ENCODE measurements at places on chromosomes 5 and 9.

DNA sequence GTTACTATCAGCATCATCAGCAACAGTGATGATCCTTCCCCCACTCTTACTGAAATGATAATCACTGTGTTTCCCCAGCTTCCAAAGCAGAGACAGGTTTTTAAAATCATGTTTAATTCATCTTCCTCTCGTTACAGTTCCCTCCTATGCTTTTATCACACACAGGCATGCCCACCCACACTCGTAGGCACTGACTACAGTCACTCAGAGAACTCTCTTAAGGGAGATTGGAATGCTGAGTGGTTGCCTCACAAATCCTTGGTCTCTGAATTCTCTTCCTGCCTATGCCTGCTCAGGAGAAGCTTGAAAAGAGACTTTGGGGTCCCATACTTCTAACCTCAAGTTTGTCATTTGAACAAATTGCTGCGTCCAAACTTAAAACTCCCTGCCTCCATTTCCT is 179.2 kb downstream of the FRMD3 start:
- no peak for DNase-seq

- peak; percentile 91 for DNase-seq
These were observed 557.0 kb downstream of the TLE1 start for GRCh38 chr9:81132318-81132717.

DNA sequence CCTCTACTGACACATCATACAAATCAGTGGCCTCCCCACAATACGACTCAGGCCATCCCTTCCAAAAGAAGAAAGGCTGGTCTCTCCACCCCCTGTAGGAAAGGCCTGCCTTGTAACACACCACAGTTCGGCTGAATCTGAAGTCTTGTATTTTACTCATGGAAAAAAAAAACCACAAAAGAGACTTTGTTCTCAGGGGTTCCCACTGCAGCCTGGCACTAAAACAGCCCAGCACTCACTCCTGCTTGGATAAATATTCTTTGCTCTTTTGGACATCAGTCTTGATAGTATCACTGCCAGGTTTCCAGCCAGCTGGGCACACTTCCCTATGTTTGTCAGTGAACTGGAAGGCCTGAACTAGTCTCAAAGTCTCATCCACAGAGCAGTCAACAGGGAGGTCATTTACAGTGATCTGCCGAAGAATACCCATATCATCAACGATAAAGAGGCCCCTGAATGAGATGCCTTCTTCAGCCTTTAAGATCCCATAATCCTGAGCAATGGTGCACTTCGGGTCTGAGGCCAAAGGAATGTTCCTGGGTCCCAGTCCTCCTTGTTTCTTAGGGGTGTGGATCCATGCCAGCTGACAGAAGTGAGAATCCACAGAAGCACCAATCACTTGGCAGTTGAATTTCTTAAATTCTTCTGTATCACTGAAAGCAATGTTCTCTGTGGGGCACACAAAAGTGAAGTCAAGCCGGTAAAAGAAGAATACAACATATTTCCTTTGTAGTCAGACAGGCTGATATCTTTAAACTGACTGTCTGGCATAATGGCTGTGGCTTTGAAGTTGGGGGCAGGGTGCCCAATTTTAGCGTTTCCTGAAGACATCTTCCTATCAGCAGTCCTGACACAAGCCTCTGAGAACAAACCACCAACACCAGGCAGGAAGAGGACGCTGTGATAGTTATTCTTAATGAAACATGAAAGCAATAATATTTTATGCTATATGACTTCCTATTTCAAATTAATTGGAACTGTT is 198.1 kb downstream of the LURAP1L start:
- peak; percentile 26 for DNase-seq

DNA sequence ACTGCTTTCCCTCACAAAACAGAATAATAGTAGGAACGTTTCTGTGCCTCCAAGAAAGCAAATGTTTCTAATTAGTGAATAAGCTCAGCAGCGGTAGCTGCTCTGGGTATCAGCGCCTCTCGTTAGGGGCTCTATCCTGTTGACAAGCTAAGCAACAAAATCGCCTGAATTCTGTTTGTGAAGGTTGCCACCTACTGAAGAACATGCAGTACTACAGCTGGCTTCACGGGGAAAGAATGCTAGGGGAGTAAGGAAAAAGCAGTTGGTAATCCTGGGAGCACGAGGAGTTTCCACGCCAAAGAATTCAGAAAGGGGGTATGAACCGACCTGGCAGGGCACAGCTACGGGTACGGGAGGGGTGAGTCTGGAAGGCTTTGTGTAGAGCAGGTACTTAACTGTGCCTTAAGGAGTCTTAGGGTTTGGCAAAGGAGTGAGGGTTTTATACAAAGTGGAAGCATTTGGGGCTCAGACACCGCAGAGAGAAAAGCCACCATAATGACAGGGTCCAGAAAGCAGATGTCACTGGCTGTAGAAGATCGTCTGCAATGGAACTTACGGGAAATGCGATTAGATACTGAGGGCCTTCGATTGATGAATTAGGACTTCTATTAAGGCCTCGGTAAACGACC is 171.7 kb downstream of the TTC39B start:
- DNase-seq, result peak; percentile 48

DNA sequence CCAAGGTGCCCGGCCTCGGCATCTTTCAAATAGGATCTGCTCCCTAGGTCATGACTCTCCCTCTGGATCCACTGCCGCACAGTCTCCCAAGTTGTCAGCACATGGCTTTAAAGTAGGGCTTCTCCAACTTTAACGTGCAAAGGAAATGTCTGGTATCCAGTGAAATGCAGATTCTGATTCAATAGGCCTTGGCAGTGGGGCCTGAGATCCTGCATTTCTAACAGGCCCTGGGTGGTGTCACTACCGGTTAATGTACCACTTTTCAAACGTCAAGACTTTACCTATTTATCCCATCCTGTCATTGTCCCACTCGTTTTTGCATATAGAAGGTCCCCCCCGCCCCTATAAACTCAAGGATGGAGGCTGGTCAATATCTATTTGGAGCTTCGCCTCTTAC is 137.6 kb upstream of the ZNF618 start:
- DNase-seq, result no peak

GRCh38 chr9:35311891-35312639 is 150.3 kb downstream of the UNC13B start:
- no peak for DNase-seq

DNA sequence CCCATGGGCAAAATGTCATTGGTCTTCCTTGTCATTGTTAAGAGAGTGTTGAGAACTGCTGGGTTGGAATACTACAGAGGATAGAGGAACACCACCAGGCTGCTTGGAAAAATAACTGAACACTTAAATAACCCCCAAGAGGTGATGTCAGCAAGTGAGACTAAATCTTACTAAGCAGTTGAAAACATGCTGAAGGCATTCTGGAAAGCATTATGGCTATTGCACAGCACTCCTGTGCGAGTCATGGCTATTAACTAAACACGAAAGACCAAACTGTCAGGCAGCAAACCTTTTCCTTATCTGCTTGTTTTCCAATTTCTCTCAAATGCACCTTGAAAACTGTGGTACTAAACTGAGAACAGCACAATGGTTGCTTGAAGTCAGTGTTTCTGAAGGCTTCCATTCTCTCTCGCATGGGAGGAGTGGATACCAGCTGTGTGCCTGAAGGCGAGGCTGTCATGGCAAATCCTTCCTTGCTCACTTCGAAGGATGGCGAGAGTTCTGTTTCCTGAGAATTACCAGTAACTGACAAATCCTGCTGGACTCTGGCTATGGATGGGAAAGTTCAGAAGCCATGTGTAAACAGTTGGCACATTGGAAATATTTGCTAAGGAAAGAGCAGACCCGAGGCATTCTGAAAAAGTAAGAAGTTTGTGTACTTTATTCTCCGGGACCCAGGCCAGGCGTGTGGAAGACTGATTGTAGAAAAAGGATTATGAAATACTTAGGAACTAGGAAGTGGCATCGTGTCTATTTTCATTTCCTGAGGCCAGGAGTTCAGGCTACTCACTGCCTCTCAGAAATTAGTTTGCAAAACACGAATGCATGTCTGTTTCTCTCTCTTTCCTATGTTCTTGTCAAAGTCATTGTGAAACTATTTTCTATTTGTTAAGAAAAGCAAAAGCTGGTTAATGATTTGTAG is 182.1 kb downstream of the DMRT2 start:
- peak; percentile 18 for DNase-seq

- DNase-seq, result peak; percentile 40
These were observed 143.1 kb downstream of the ELAVL2 start for GRCh38 chr9:23682891-23683431.

DNA sequence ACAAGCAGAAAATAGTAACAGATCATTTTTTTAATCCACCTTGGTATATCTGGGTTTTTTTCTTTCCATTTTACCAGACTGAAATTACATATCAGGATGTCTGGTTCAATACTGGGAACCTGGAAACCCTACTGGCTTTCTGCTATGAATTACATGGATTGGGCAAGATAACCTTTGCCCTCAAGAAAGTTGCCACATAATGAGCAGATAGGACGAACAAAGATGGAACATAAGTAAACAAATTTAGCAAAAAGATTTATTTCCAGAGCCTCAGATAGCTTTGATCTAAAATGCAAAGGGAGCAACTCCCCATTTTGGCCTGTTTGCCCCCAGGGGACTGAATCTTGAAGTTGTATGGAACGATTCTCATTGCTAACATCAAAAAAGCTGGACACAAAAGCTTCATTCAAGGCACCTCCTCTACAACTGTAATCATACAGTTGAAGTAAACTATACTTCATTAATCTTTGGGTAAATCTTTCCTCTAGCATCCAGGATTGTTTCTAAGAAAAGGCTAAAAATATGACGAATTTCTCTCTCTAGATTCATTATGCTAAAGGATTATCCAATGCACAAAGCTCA is 131.6 kb upstream of the PTGER4 start:
- no peak for DNase-seq

- no peak for DNase-seq
These were observed 753 bp downstream of the ARHGAP26 start for GRCh38 chr5:142770650-142771609.

DNA sequence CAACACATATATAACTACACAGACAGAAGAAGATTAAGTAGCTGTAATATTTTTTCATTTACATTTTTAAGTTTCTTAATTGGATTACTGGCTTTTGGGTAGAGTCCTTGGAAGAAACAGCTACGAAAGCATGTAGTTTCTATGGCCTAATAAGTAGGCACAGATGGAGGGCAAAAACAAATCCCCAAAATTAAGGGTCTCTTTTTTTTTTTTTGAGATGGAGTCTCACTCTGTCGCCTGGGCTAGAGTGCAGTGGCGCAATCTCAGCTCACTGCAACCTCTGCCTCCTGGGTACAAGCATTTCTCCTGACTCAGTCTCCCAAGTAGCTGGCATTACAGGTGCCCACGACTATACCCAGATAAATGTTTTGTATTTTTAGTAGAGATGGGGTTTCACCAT is 27.1 kb upstream of the MTMR12 start:
- DNase-seq, result no peak

GRCh38 chr5:140113180-140113698 is 670 bp upstream of the PURA start:
- DNase-seq, result no peak

DNA sequence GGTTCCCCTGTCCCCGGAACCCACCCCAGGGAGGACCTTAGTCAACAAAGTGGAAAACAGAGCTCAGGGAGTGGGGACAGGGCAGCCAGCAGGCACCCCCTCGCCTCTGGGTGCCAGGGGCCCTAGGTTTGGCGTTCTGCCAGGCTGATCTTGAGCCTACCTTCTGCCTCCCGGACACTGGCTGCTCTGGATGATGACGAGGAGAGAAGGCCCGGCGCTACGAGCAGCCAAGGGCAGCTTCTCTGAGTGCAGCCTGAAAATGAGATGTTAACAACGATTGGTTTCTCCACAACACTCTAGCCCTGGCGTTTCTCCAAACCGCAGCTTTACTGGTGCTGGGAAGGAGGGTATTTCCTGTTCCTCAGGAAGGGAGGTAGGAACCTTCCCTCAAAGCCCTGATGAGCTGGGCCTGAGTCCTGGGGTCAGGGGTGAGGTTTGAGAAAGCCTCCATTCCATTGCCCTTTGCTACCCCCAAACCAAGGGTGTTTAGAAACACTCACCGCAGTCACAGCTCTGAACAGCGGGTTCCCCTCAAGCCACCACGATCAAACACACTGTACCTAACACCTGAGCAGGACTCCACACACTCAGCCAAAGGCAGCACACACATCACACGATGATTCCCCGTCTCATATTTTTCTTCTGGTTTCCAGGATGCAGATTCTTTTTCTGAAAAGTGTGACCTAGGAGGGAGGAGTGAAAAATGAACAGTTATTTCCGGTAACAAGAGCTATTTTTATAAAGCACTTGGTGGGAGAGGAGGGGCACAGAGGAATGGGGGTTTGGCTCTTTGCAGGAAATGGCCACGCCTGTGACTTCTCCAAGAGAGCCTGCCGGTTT is at the start of gene STING1:
TSS of gene STING1 (minus strand) at position 709 of the 840 bp plus-strand sequence. CDS start 1,054 bp downstream, outside the sequence.
- peak; percentile 93 for DNase-seq

DNA sequence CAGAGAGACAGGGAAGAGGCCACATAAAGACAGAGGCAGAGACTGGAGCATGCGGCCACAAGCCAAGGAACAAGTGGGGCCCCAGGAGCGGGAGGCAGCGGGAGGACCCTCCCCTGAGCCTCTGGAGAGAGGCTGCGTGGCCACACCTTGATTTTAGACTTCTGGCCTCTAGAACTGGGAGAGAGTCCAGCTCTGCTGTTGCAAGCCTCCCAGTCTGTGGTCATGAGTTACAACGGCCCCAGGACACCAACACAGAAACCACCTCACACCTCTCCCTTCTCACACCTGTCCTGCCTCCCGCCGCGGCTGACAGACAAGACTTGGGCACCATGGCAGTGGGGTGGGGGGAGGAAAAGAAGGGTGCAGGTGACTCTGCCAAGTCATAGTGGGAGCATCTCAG is 2.2 kb downstream of the INPP5E start:
- DNase-seq, result peak; percentile 30
